Naive B cell (primary cell): ENCODE measurements at places on chromosomes 2 and 18. TPM values are rescaled to one million over a fixed set of nuclear protein-coding genes. Genes with fewer than 3 reads are reported as not detected.
A peak's percentile ranks its signal among the peaks of the same experiment; 100 is the strongest.

RGPD3 gene
- polyA plus RNA-seq = 0.15 TPM

DNA sequence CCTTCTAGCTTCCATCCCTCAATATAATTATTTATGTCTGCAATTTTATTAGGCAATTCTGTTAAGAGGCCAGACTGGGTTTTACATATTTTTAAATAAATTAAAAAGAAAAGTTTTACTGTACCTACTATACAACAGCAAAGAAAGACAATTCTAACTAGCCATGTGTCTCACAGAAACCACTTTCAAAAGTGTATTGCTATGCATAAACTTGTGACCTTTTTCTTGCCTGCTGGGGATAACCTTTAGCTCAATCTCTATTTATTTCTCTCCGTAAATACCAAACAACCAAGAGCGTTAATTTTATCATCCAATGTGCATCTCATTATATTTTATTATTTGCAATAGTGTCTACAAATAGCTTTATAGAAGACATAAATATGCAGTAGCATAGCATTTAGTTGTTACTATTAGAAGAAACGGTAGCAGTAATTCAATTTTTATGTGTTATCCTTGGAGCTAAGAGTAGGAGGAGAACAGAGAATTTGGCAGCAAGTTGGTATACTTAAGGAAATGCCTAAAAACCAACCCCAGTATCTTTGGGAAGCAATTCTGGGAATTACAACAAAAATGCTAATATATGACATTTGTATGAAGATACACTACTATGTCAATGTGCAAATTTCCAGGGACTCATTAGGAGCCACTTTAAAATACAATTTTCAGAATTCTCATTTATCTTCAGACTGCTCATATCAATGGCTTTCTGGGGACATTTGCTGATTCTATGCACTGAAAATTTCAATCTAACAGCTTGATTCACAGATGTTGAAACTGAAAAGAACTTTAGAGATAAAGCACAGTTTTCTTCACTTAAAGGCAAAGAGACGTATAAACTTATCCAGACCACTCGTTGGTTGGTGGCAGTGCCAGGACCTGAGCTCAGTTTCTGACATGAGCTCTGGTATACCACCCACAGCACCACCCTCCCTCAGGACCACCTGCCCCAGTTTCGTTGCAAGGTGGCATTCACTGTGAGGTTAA lies 23.0 kb upstream of the RTN4 start:
- H3K27ac ChIP-seq = no peak overlapping the region
- H3K27me3 ChIP-seq = peaks cover 3% of the 10 kb centered on the region
- H3K4me3 ChIP-seq = no peak overlapping the region
- no peak for DNase-seq
- H3K4me1 ChIP-seq = no peaks in the 10 kb centered on the region
- H3K36me3 ChIP-seq = no peaks in the 10 kb centered on the region

DNA sequence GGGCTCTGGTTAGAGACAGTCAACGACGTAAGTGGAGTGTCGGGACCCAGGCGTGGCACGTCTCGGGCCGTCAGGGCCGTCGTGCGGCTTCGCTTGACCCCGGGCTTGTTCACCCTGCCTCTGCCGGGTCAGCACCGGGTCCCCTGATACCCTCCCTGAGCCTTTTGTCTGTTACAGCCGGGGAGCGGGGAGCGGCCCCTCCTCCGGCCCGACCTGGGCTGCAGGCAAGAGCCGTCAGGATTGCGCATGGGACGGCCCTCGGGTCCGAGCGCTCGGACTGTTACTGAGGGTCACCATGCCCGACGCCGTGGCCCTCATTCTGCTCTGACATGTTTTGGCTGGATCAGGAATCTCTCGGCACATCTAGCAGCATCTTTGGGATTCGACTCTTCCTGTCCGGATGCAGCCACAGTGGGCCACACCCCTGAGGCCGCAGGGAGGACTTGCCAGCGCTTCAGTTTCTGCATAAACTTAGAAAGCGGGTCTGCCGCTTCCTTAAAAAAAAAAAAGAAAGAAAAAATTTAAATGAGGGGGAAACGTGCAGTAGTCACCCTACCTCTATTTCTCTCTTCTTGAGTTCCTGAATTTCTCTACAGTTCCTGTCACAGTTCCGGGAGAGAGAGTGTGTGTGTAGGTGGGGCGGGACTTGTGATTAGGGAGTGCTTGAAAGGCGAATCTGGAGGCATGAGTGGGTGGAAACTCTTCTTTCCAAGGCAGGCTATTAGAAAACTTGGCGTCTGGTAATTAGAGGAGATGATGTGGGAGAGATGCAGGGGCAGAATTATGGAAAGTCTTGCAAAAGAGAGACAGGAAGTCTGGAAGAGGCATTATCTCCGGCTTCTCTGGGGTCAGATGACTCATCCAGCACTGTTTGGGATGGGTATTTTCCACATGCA lies 909 bp downstream of the TMEM87B start:
- peak overlapping the region; percentile 87 for H3K4me3 ChIP-seq
- peaks cover under 1% of the 10 kb centered on the region for H3K36me3 ChIP-seq
- H3K4me1 ChIP-seq = peaks cover 39% of the 10 kb centered on the region

- no peak for DNase-seq
- peaks cover 15% of the 10 kb centered on the region for H3K27me3 ChIP-seq
- H3K4me3 ChIP-seq = no peak overlapping the region
- peaks cover under 1% of the 10 kb centered on the region for H3K36me3 ChIP-seq
Observed at GRCh38 chr2:200300638-200301314, 5.7 kb upstream of the SPATS2L start.

GRCh38 chr2:226550801-226551200 lies 248.8 kb downstream of the IRS1 start:
- H3K27ac ChIP-seq = no peak overlapping the region
- DNase-seq = no peak
- peaks cover 14% of the 10 kb centered on the region for H3K27me3 ChIP-seq
- H3K4me3 ChIP-seq = no peak overlapping the region
- H3K4me1 ChIP-seq = no peaks in the 10 kb centered on the region
- H3K36me3 ChIP-seq = no peaks in the 10 kb centered on the region

DNA sequence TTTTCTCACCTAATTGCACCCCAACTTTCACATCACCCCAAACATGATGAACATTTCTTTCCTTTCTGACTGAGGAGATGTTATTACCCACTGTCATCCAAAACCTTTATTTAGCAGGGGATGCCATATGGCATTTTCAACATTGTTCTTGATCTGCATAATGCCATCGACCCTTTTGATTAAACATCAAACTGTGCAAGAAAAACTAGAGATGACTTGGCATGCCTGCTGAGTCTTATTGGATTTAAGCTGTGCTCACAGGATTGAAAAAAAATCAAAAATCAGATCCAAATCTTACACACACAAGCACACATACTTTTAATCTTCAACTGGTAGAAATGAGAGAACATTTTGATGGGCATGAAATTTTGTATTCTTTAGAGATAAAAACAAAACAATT lies 536.0 kb downstream of the TMX3 start:
- no peak for DNase-seq
- no peak overlapping the region for H3K27ac ChIP-seq

- H3K4me1 ChIP-seq = no peaks in the 10 kb centered on the region
- H3K36me3 ChIP-seq = no peaks in the 10 kb centered on the region
- no peak overlapping the region for H3K27ac ChIP-seq
Observed at GRCh38 chr2:227033471-227034148, 130.4 kb downstream of the COL4A4 start.

PKDCC gene
- not detected for polyA plus RNA-seq

GRCh38 chr18:33804258-33804657 lies 226.2 kb downstream of the ASXL3 start:
- no peak overlapping the region for H3K4me3 ChIP-seq
- no peaks in the 10 kb centered on the region for H3K4me1 ChIP-seq
- H3K36me3 ChIP-seq = no peaks in the 10 kb centered on the region
- no peaks in the 10 kb centered on the region for H3K27me3 ChIP-seq
- no peak overlapping the region for H3K27ac ChIP-seq

RMND5A gene
- 20.4 TPM for polyA plus RNA-seq

GRCh38 chr2:131029812-131030211 lies 63.4 kb downstream of the FAM168B start:
- H3K27me3 ChIP-seq = peaks cover 8% of the 10 kb centered on the region
- H3K36me3 ChIP-seq = no peaks in the 10 kb centered on the region
- H3K4me1 ChIP-seq = no peaks in the 10 kb centered on the region
- H3K4me3 ChIP-seq = no peak overlapping the region
- H3K27ac ChIP-seq = no peak overlapping the region
- no peak for DNase-seq

- no peaks in the 10 kb centered on the region for H3K4me1 ChIP-seq
- H3K36me3 ChIP-seq = peaks cover 6% of the 10 kb centered on the region
- no peak overlapping the region for H3K27ac ChIP-seq
- no peak for DNase-seq
Observed at GRCh38 chr2:206962966-206963365, 23.6 kb downstream of the CPO start.

- no peak for DNase-seq
- no peak overlapping the region for H3K27ac ChIP-seq
- H3K27me3 ChIP-seq = peaks cover 6% of the 10 kb centered on the region
Observed at GRCh38 chr18:45571714-45572113, 43.6 kb upstream of the SLC14A2 start.

DNA sequence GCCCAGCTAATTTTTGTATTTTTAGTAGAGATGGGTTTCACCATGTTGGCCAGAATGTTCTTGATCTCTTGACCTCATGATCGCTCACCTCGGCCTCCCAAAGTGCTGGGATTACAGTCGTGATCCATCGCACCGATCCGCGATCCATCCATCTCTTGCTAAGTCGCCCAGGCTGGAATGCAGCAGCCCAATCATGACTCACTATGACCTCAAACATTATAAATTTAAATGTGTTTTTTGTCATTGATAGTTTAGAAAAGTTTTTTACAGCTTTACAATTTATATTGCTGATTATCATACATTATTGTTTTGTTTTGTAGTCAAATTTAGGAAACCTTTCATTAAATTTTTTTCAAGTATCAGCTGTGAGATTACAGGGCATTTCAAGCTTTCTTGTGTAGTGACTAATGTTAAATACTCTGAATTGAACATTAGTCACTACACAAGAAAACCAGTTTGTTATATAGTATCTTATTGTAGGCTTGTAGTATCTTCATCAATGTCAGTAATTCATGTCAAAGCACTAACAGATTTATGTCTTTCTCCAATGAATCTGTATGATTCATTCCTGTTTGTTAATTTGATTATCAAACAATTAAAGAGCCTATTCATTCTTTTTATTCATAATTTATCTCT lies 37.5 kb downstream of the NR4A2 start:
- peaks cover 4% of the 10 kb centered on the region for H3K36me3 ChIP-seq
- H3K4me3 ChIP-seq = no peak overlapping the region
- no peaks in the 10 kb centered on the region for H3K4me1 ChIP-seq
- no peak overlapping the region for H3K27ac ChIP-seq
- H3K27me3 ChIP-seq = peaks cover 24% of the 10 kb centered on the region
- DNase-seq = no peak

RAB6D gene
- not detected for polyA plus RNA-seq

FAHD2A gene
- polyA plus RNA-seq = 9.1 TPM

GRCh38 chr2:128416109-128416785 lies 97.6 kb upstream of the HS6ST1 start:
- no peak overlapping the region for H3K4me3 ChIP-seq

- H3K36me3 ChIP-seq = peaks cover 12% of the 10 kb centered on the region
- no peak for DNase-seq
- no peaks in the 10 kb centered on the region for H3K27me3 ChIP-seq
- H3K27ac ChIP-seq = no peak overlapping the region
- no peak overlapping the region for H3K4me3 ChIP-seq
- no peaks in the 10 kb centered on the region for H3K4me1 ChIP-seq
Observed at GRCh38 chr18:2895391-2895790, 48.6 kb downstream of the EMILIN2 start.

DNA sequence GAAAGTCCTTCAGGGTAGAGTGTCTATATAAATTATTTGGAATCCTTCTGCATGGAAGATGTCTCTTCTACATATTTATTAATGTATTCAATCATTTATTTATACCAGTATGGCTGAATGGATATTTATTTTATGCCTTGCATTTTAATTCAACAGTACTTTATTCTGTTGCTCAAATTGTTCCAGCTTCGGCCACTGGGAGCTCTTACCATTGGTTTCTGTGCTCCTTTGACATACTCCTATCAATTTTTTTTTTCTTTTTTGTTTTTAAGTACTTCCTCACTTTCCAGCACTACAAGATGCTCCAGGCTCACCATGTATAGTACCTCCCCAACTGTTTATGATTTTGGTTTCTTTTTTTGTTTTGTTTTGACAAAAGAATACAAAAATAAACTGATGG lies 39.4 kb upstream of the WIPF1 start:
- DNase-seq = no peak
- H3K36me3 ChIP-seq = no peaks in the 10 kb centered on the region

DNA sequence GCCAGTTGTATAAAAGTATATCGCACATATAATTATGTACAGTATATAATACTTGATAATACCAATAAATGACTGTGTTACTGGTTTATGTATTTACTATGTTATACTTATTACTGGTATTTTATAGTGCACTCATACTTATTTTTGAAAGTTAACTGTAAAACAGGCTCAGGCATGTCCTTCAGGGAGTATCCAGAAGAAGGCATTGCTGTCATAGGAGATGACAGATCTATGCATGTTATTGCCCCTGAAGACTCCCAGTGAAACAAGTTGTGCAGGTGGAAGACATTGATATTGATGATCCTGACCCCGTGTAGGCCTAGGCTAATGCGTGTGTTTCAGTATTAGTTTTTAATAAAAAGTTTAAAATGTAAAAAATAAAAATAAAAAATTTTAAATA lies 20.3 kb upstream of the ASXL3 start:
- H3K27ac ChIP-seq = no peak overlapping the region
- no peaks in the 10 kb centered on the region for H3K36me3 ChIP-seq
- no peaks in the 10 kb centered on the region for H3K4me1 ChIP-seq
- no peaks in the 10 kb centered on the region for H3K27me3 ChIP-seq
- H3K4me3 ChIP-seq = no peak overlapping the region

GRCh38 chr2:106137731-106138521 lies 56.2 kb downstream of the UXS1 start:
- H3K4me3 ChIP-seq = peak overlapping the region; percentile 65
- no peak for DNase-seq
- no peak overlapping the region for H3K27ac ChIP-seq
- H3K27me3 ChIP-seq = no peaks in the 10 kb centered on the region

TLX2 gene
- polyA plus RNA-seq = not detected

DSC2 gene
- not detected for polyA plus RNA-seq

DNA sequence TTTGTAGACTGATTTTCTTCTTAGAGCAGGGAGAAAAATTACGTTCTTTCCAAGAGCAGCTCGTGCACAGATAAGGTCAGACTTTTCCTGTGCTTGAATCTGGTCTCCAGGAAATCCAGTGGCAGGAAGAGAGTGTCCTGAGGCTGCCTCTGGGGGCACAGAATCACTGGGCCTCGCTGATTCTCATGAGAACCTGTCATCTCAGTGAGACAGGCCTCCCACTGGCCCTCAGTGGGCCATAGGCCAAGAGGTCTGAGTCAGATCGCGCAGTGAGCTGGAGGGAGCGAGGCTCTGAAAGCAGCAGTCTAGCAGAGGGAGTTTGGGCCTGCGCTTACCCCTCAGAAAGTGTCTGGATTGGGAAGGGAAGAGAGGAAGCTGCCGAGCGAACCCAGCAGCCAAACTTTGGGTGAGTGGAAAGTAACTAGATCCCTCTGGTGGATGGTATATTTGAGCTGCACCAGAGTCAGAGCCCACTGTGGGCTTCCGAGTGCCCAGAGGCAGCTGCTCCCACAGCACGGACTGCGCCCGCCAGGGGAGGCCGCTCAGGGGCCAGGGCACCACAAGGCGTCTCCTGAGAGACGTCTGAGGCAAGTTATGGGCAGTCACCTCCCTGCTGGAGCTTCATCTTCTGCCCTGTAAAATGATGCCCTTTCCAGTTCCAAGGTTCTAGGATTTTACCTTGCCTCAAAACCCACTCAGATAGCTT lies 8.2 kb downstream of the GDF7 start:
- peak overlapping the region; percentile 63 for H3K27ac ChIP-seq
- H3K36me3 ChIP-seq = no peaks in the 10 kb centered on the region
- DNase-seq = no peak
- H3K4me1 ChIP-seq = peaks cover 32% of the 10 kb centered on the region
- no peak overlapping the region for H3K4me3 ChIP-seq
